ENCODE measurements at places on chromosomes 1 and 21. TPM values are rescaled to one million over a fixed set of nuclear protein-coding genes. Genes with fewer than 3 reads are reported as not detected.

DNA sequence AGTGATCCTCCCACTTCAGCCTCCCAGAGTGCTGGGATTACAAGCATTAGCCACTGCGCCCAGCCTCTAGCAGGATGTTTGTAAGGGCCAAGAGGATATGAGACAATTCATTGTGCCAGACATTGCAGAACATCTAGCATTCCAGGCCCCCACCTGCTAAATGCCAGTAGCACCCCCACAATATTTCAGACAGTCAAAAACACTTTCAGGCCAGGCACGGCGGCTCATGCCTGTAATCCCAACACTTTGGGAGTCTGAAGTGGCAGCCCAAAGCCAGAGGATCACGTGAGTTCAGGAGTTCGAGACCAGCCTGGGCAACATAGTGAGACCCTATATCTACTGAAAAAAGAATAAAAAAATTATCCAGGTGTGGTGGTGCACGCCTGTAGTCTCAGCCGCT lies 12.9 kb downstream of the PPIE start:
- DNase-seq, result peak; percentile 14

GRCh38 chr1:40777224-40777970 lies 6.2 kb upstream of the KCNQ4 start:
- no peak for DNase-seq

Gene CD101
- 0.15 TPM for total RNA-seq

DNA sequence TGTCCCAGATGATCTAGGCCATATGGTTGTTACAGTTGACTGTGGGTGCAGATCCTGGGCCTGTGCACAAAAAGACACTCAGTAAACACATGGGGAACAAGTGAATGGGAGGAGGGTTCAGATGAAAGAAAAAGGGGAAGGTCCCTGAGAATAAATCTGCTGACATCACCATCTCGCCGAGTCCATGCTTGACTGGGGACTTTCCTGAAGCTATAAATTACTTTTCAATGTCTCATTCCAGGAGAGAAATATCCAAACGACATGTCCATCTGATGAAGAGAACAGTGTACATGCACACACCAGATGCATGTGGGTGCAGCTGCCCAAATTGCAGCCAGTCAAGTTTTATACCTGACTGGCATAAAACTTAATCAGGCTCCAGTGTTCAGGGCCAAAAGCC lies 109.0 kb downstream of the HIVEP3 start:
- DNase-seq, result no peak

Gene SH2D1B
- 0.10 TPM for total RNA-seq

DNA sequence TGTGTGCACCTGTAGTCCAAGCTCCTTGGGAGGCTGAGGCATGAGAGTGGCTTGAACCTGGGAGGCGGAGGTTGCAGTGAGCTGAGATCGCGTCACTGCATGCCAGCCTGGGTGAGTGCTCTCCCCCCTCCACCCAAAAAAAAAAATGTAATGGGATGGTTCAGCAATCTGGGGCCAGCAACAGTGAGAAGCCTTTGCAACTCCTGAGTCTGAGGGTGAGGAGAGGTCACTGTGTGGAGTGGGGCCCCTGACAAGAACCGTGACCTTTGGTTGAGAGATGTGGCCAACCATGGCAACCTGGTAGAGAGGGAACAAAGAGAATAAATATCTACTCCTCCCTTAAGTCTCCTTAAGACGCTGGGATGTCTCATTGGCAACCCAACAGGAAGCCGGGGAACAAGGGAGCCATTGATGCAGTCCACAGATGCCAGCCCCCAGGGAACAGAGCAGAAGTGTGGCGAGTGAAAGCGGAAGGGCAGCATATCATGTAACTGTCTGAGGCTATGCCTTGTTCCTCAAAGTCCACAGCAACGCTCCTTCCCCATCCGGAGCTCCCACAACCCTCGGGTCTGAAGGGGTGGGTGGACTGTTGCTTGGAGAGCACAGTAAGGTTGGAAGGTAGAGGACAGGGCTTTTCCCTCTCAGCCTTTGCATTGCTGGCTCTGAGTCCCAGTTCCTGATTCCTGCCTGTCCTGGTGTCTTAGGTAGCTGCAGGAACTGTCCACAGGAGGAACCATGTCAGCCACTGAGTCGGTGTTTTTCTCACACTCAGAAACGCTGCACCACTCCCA lies 8.3 kb downstream of the TRNP1 start:
- DNase-seq, result no peak

DNA sequence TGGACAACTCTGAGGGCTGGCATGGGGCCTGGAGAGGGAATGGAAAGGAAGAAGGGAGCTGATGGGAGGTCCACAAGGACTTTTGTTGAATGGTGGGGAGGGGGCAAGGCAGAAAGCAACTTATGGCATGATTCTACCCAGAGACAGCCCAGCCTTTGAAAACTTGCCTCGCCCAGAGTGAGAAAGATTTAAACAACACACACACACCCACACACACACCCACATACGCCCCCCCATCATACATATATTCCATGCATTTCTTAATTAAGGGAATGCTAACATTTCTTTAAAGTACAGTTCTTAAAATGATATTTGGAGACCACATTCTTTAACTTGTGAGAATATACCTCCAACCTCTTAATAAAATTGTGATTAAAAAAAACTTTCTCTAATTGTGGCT lies 115.4 kb upstream of the F3 start:
- no peak for DNase-seq

Gene DPT
- total RNA-seq, result 1.3 TPM

GRCh38 chr1:18644446-18644845 lies 13.8 kb downstream of the PAX7 start:
- no peak for DNase-seq

DNA sequence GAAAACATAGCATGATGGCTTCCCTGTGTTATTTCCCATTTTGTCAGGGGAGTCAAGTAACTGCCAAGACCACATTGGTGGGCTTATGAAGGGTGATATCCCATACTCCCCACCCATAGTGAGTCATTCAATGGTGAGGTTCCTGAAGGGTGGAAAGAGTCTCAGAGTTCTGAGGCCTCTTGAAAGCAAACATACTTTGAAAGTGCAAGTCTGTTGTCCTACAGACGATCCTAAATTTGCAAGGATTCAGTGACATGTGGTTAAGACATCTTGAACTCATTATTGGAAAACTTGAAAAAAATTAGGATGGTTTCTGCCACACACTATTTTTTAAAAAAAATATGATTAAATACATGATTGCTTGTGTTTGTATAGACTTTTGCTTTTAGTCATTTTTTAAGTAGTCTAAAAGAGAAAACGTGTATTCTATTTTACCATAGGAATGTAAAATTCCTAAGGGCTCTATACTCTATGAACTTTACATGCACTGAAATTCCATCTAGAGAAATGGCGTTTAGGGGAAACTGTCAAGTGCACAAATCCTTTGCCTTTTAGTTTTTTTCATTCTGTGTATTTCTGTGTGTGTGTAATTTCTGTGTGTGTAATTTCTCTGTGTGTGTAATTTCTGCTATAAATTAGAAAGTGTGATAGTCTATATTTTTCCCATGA lies 225.5 kb upstream of the ADAMTS5 start:
- DNase-seq, result no peak

GRCh38 chr1:168082008-168082876 lies 54.5 kb downstream of the GPR161 start:
- DNase-seq, result peak; percentile 71

- peak; percentile 80 for DNase-seq
Observed at GRCh38 chr1:109532365-109533136, 7.1 kb upstream of the GPR61 start.

Gene SPRR1A
- not detected for total RNA-seq

GRCh38 chr21:30515681-30516080 lies 13.7 kb upstream of the KRTAP19-5 start:
- no peak for DNase-seq

GRCh38 chr1:203405703-203406438 lies 54.9 kb upstream of the FMOD start:
- no peak for DNase-seq

GRCh38 chr1:29325675-29326074 lies 89.4 kb downstream of the PTPRU start:
- DNase-seq, result no peak

DNA sequence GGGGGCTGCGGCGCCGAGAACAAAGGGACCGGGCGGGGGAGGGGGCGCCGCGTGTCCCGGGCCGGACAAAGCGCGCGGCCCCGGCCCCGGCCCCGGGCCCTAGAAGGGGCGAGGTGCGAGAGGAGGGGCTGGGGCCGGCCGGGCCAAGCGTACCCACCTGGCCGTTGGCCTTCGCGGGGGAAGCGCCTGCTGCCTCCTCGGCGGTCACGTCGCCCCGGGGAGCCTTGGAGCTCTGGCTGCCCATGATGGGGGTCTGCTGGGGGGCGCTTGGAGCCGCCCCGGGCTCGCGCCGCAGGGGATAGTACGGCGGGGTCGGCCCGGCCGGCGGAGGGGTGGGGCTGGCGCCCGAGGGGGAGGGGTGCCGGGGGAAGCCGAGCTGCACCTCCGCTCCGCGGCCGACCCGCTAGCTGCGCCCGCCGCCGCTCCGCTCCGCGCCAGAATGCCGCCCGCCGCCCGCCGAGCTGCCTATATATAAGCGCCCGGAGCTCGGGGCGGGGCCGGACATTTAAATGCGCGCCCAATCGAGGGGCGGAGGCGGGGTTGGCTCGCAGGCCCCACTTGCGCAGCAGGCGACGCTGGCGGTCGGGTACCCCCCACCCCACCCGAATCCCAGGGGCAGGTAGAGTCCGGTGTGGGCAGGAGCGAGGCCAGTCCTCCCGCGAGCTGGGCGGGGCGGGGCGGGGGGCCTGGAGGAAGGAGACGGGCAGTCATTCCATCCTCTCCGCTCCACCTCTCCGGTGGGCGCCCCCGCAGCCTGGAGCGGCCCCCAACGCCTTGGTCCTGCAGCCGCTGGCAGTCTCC lies at the start of gene MARCKSL1:
Gene MARCKSL1, minus strand, starts transcription at position 444 of the 801 bp plus-strand sequence. Its CDS starts 200 bp downstream, at position 244.
- peak; percentile 79 for DNase-seq

- DNase-seq, result no peak
Observed at GRCh38 chr1:231653632-231654031, 27.0 kb downstream of the DISC1 start.

Gene SLC9C2
- total RNA-seq, result not detected

- DNase-seq, result peak; percentile 47
Observed at GRCh38 chr1:151837884-151838221, 1.8 kb downstream of the C2CD4D start.

DNA sequence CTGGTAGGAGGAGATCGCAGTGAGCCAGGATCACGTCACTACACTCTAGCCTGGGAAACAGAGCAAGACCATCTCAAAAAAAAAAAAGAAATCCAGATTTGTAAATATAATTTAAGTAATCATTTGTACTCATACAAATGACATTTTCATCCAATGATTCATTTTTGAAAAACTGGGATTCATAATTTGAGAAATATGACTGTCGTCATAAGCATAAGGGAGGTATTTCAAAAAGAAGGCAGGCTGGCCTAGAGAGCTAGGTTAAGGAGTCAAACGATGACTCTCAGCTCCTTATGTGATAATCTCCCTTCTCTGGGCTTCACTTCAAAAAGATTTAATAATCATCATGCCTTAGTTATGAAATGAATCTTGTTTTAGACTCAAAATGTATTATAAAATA lies 2.3 kb downstream of the GART start:
- DNase-seq, result no peak

Gene FCGR3A
- 25.2 TPM for total RNA-seq

DNA sequence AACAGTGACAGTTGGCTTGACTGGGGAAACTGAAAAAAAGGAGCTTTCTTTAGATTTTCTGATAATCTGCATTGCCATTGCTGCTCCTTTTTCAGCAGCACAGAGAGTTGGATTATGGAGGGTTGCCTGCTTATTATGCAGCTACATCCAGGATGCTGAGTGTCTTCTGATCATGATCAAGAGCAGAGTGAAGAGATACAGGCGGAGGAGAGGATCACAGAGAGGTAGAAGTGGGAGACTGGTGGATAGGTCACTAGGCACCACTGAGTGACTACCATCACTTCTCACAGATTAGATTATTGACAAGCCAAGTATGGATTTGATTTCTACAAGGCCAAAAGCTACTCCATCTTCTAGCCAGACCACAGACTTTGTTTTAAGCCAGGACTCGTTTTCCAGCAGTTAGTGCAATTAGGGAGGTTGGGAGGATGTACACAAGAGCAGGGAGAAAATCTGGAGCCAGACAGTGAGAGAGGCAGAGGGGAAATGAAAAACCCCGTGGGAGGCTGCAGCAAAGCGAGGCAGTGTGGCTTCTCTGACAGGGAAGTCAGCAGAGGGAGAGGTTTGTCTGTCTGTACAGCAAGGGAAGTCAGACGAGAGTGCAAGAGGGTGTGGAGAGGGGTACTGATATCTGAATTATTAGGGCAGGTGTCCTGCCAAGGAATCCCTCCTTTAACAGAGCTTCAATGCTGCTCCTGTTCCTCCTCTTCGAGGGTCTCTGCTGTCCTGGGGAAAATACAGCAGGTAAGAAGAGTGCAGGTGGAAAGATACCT lies at the start of gene CD1E:
Gene CD1E, plus strand, starts transcription at position 592 of the 773 bp plus-strand sequence. Its CDS starts 95 bp downstream, at position 687.
- DNase-seq, result no peak

GRCh38 chr1:98280049-98280448 lies 359.2 kb upstream of the DPYD start:
- no peak for DNase-seq

Gene FNDC5
- total RNA-seq, result 5.4 TPM

- no peak for DNase-seq
Observed at GRCh38 chr1:26767714-26768113, 20.0 kb upstream of the PIGV start.

- no peak for DNase-seq
Observed at GRCh38 chr1:27011058-27011764, 1.4 kb downstream of the TENT5B start.

- DNase-seq, result no peak
Observed at GRCh38 chr1:218983848-218984247, 189.8 kb upstream of the LYPLAL1 start.

DNA sequence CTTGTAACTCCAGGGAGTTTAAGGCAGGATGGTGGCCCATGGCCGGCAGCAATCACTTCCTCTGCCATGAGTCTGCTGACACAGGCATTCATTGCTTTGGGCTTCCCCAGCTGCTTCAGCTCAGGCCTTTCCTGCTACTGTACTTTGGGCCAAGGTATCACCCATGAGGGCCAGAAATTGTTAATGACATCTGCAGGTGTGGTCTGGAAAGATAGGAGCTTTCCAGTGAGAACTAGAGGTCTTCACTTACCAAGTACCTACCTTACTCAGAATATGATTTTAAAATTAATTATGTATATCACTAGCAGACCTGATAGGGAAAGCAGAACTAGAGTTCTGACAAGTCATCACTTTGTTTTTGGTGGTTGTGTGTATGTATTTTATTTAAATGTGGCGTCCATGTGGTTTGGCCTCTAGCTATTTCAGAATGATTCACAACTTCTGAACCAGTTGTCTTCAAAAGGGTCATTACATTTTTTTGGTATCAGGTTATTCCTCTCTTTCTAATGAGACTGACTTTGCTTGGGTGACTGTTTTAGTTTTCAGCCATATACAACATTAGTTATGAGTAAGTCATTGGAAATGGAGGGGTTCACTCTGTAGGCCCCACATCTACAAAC lies 2.7 kb downstream of the RGL1 start:
- DNase-seq, result no peak

DNA sequence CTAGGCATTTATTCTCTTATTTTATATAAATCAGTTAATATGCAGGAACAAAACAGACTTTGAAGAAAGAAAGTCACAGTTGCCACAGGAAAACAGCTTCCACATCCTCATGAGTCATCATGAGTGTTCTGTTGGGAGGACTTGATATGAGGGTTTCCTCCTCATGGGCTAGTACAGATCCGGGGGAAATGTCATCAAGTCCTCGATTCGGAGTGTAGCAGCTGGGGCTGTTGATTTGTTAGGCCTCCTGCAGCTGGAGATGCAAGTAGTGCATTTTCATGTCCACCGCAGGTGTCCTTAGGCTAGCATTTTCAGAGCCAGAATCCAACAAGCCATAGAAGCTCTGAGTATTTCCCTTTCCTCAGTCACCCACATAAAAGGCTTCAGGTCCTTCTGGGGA lies 36.7 kb downstream of the ADAM30 start:
- DNase-seq, result no peak

Gene PTGFR
- total RNA-seq, result 0.91 TPM

Gene ADGRL2
- total RNA-seq, result 36.5 TPM

Measured in left lobe of liver (tissue), 2 donors.